ENCODE measurements at places on chromosomes 1 and 21. TPM values are rescaled to one million over a fixed set of nuclear protein-coding genes. Genes with fewer than 3 reads are reported as not detected.

DNA sequence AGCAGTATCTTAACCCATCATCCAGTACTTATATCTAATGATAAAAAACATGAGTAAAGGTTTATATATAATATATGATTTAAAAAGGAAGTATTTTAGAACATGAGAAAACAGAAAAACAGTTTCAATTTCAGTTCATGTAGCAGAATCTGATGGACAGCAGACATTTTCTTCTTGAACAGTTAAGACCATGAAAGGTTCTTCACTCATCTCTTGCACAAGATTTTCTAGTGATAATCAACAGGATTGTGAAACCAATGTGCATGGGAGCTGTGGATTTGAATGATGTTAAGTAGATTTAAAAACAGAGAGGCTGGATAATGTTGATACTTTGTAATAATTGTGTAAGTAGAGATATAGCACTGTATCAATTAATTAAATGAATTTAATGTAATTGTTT, 1297.6 kb downstream of the BRINP3 start:
- no peak for DNase-seq

DNA sequence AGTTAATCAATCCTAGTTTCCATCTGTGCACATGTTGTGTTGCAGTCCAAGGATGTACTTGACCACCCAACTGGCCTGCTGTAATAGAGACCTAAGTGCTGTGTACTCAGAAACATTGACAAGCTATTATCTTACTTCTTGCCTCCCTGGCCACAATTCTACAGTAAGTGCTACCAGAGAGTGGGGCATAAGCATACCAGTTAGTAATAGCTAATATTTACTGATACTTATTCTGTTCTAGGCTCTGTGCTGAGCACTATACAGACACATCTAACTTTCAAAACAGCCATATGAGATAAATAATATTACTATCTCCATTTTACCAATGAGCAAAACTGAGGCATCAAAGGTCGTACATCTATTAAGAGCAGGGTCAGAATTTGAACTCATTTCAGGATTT, 49.5 kb upstream of the NPL start:
- DNase-seq: no peak

DNA sequence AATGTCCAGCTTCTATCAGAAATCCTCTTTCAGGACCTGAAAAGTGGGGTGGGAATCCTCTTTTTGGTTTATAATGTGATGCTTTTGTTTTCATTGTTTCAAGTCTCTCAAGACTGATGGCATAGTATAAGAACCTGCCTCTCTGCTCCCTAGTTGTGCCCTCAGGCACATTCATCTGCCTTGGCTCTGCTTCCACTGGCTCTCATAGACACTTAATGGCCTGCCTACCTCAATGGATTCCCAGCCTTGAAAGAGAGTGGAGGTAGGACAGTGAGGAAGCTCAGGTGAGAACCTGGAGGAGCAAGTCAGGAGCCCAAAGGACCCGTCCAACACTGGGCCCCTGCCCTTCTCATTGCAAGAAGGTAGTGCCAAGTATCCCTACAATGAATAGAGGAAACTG, 4.8 kb downstream of the TTLL7 start:
- no peak for DNase-seq

- DNase-seq: no peak
Observed at GRCh38 chr1:233582439-233582838, 31.5 kb upstream of the KCNK1 start.

GRCh38 chr1:205998457-205999241, 4.5 kb downstream of the RAB7B start:
- DNase-seq: no peak

GRCh38 chr1:20871419-20871818, 84.3 kb upstream of the HP1BP3 start:
- no peak for DNase-seq

LRRC53 gene
- total RNA-seq: not detected

ZC3H12A gene
- total RNA-seq: 51.6 TPM

ALPL gene
- total RNA-seq: 6.6 TPM

LCE1D gene
- not detected for total RNA-seq

SETSIP gene
- not detected for total RNA-seq

PTPN22 gene
- 7.4 TPM for total RNA-seq

CYP4X1 gene
- 17.9 TPM for total RNA-seq

COL24A1 gene
- total RNA-seq: 0.98 TPM

THAP3 gene
- total RNA-seq: 29.0 TPM
